ENCODE measurements at places on chromosomes 3 and 15.

- no peak for DNase-seq
Observed at GRCh38 chr3:120753810-120754209, 11.3 kb downstream of the GTF2E1 start.

GRCh38 chr3:131370935-131371687 is 10.5 kb upstream of the NUDT16 start:
- DNase-seq: no peak

- no peak for DNase-seq
Observed at GRCh38 chr3:115680803-115681345, 57.6 kb downstream of the GAP43 start.

- DNase-seq: peak; percentile 50
Observed at GRCh38 chr15:90142216-90143165, 40.2 kb upstream of the IDH2 start.

- DNase-seq: no peak
Observed at GRCh38 chr15:35019404-35020327, 31.6 kb upstream of the ZNF770 start.

GRCh38 chr15:77557144-77557543 is 75.6 kb downstream of the LINGO1 start:
- no peak for DNase-seq

DNA sequence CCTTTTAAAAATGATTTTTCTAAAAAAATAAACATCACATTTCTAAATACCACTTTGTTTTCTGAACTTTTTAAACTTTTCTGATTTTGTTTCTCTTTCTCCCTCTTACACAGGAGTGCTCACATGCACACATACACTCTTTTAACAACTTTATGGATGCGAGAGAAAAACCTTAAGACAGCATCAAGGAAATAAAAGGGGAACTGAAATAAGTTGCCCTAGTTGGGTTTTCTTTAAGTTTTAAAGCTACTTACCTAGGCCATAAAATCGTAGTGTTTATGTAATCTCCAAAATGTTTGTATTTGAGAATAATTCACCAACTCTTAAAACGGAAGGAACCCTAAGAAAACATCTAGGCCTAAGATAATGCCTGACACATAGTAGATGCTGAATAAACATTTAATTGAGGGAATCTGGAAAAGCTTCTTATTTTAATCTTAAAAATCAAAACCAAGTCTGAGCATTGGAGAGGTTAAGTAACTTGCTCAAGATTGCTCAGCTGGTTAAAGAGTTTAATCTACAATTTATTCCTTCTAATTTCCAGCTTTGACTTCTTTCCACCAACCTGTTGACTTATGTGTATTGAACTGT is 1.2 kb upstream of the BBX start:
- DNase-seq: no peak

DNA sequence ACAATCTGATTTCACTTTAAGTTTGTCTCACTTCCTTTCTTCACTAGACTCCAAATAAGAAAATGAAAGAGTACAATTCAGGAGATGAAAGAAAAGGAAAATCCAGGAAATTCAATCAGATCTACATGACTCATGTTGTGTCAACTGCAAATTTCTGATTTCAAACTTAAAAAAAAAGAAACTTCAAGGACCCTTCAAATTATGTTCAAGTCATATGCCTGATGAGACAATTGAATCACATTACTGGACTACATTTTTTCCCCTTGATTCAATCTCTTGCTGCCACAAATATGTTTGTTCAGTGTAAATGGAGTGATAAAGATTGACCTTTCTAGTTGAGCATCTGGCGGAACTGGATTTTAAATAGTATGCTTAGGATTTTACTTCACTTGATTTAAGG is 37.4 kb downstream of the FRMD5 start:
- DNase-seq: no peak

- no peak for DNase-seq
Observed at GRCh38 chr3:70096376-70097066, 97.0 kb downstream of the SAMMSON start.

DNA sequence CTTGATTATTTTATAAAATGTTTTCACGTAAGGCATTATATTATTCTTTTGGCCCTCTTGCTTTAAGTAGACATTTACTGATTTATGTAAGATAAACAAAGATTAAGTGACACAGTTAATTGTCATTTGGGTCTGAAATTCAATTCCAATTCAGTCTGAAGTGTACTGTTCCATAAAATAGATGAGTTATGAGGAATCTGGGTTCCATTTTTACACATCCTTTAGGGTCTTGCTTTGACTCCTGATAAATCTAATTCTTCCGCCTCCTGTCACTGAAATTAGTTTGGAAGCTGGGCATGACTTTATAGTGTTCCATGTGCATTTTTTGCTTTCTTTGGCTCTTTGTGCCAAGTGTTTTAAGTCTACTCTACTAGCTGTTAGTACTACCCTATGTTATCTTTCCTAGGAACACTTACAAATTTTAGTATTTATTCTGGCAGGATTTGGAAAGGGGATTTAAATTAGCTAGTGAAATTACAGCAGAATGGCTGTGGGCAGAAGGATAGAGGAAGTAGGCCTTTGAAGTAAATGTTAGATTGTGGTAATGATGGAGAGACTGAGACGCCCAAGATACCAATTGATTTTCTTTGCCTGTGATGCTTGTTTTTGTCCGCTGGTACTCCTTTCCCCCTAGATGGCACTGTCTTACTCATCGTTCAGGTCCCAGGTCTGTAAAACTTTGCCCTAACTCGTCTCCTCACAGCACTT is 14.3 kb downstream of the ARL8B start:
- DNase-seq: peak; percentile 69

GRCh38 chr3:40211579-40211978 is 97.9 kb upstream of the EIF1B start:
- DNase-seq: no peak

DNA sequence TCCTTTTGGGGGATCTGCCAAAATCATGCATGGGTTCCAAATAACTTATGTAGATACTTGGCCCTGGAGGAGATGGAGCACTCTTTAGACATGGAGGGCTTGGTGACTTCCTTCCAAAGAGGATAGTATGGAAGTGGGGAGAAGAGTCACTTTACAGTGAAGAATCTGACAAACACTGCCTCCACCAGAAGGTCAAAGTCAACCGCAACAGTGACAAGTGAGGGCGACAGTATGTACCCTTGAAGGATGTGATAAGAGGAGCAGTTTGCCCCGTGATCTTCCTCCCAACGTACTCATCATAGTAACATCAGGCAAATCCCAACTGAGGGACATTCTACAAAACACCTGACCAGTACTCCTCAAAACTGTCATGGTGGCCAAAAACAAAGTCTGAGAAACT is 62.0 kb downstream of the LMCD1 start:
- no peak for DNase-seq

GRCh38 chr15:51883271-51883837 is 53.9 kb downstream of the TMOD3 start:
- DNase-seq: no peak

DNA sequence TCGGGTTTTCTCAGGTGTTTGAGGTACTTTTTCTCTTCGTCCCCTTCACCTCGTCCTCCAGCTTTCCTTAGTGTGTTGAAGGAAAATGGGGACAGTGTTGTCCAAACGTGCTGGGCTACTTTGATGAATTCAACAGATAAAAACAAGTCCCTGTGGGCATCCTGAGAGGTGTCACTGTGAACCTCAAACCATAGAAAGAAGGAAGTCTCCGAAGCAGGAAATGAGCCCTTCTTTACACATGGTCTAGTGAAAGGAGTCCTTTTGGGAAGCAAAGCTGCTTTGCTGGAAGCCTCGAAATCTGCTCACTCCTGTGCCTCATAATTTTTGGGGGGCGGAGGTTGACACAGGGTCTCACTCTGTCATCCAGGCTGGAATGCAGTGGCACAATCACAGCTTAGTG is 10.6 kb downstream of the IL17RB start:
- DNase-seq: no peak

GRCh38 chr3:192010490-192010889 is 549.5 kb downstream of the PYDC2 start:
- no peak for DNase-seq

GRCh38 chr3:21644268-21644667 is 106.7 kb downstream of the ZNF385D start:
- DNase-seq: no peak

GRCh38 chr15:90230071-90230494 is 3.7 kb downstream of the CIB1 start:
- DNase-seq: no peak

GRCh38 chr3:150216041-150216811 is 191.9 kb upstream of the TSC22D2 start:
- no peak for DNase-seq

DNA sequence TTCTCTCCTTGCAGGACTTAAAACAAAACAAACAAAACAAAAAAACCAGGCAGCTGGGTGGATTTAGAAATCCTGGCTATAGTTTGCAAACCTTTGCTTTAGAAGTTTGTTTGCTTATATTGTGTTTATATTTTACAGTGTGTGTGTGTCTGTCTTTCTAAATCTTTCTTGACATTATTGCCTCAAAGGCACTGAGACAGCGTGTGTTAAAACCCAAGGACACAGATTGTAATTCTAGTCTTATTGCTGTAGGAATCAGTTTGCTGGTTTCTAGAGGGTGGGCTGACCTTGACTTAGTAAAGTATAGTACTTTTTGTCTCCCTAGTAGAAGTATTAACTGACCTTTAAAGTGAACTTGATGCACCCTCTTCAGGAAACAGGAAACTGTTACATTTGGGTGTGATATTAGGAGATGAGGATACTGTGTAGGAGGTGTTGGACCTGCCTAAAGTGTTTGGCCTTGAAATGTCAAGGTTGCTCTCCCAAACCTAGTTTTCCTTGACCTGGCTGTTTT is 71.0 kb downstream of the TCF12 start:
- DNase-seq: peak; percentile 9

GRCh38 chr3:115062009-115062408 is 85.1 kb downstream of the ZBTB20 start:
- no peak for DNase-seq

DNA sequence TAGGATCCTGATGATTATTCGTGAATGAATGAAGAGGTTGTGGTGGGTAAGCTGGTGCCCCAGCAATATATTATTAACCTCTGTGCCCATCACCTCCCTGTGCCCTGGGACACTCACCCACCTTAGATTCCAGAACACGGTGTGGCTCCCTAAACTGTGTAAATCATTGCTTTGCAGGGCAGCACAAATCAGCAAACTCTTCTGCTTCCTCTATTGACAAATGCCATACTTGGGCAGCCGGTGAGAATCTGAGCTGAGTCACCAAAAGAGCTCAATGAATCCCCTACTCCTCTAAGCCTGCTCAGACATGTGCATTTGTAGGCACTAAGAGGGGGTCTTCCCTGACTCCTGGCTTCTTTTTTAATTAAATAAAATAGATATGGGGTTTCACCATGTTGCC is 15.7 kb downstream of the UQCC5 start:
- no peak for DNase-seq

DNA sequence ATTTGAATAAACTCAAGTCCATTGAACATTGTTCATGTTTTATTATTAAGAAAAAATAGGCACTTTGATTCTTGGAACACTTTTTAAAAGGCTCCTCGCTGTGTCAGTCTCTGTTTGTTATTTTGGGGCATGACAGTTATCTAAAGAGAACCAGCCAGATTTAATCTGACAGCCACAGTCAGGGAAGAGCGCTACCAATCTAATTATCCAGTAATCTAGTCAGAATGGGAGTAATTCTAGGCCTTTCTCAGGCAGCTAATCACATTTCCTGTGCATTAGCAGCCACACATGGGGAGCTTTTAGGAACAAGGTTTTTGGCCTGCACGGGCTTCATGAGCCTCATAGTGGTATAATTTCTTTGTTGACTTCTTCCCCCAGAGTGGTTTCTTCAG is 362.2 kb downstream of the RBMS3 start:
- no peak for DNase-seq

GRCh38 chr3:161556941-161557340 is 60.3 kb downstream of the OTOL1 start:
- DNase-seq: no peak

DNA sequence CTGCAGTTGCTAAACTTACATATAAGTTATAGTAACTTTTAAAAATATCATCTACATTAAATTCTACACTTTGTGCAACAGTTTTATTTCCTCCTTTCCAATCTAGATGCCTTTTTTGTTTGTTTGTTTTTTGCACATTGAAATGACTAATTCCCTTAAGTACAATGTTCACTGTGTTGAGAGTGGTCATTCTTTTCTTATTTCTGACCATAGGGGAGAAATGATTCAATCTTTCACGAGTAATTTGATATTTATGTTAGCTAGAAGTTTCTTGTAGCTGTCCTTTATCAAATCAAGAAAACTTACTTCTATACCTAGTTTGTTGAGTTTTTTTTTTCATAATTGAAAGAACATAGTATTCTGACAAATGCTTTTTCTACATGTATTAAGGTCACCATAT is 85.0 kb upstream of the CBLB start:
- no peak for DNase-seq

DNA sequence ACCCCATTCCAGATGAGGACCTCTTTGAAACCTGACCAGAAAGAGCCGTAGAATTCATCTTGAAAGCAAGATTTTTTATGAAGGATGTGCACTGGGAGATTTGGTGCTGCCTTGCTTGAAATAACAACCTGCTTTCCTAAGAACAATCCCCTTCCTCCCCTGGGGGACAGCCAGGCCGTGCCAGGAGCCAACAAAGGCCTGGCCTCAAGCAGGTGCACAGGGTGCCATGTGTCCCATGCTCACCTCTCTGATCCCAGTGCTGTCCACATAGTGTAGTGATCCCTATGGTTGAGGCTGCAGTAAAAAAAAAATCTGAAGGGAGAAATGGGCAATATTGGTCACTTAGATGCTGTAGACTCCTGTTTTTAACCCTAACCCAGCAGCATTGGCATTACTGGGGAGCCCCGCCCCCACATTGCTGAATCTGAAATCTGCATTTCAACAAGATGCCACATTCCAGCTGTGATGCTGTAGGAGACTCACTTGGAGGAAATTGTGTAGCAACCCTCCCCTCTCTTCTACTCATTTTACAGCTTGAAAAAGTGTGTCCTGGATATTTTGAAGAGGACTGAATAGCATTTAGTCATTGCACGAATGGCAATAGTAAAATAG is 171.2 kb downstream of the APBA2 start:
- no peak for DNase-seq

GRCh38 chr15:91936182-91936775 is 82.8 kb downstream of the SLCO3A1 start:
- DNase-seq: no peak

- DNase-seq: no peak
Observed at GRCh38 chr3:189821262-189821661, 190.1 kb downstream of the TP63 start.

Measured in CD4-positive, alpha-beta T cell treated with Interleukin-4 for 4 hours (primary cell).